ENCODE measurements at places on chromosomes 5 and 9.

DNA sequence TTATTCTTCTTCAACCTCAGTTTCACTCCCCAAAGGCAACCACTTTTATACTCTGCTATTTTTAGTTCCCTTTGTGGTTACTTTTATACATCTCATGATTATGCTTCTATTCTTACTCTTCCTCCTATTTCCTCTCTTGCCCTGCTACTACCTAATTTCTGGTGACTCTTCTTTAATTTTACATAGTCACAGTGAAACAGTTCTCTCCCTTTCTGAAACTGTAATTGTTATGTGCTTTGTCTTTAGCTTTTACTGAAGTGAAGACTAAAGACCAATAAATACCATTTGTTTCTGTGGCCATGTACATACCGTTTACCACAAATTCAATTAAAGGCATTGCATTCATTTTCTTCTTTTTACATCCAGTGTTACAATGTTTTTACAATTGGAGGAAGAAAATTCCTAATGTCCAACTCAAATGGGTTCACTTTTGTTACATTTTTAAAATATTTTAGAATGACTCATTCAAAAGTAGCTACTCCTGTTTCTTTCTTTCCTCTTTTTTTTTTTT is 410.6 kb downstream of the PSAT1 start:
- DNase-seq = no peak

- no peak for DNase-seq
These were observed 4.5 kb upstream of the SET start for GRCh38 chr9:128684325-128685199.

GRCh38 chr5:40033411-40033810 is 608.6 kb upstream of the DAB2 start:
- DNase-seq = no peak

GRCh38 chr9:71587576-71588362 is 180.5 kb downstream of the CEMIP2 start:
- no peak for DNase-seq

GRCh38 chr5:140823475-140823874 is 2.1 kb downstream of the PCDHA5 start:
- no peak for DNase-seq

DNA sequence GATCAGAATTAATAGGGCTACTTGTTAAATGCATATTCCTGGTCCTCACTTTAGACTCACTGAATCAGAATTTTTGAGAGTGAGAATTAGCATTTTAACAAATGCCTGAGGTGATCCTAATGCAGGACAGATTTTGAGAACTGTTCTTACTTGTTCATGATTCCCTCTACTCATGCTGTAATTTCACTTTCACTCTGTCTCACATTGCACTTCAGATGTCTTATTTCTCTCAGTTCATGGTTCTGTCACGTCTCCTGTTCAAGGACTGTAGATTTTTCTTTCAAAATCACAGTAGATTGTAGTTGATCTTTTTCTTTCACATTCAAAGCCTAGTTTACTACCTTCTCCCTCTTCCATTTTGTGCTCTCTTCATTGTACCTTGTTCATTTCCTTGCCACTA is 54.3 kb downstream of the ADGRV1 start:
- DNase-seq = no peak

GRCh38 chr9:76704593-76705204 is 59.5 kb upstream of the PCA3 start:
- DNase-seq = no peak

GRCh38 chr9:127208416-127208815 is 56.2 kb upstream of the GARNL3 start:
- DNase-seq = no peak

All from cortex of kidney (tissue), 1 donor.